ENCODE measurements at places on chromosomes 12 and 14. TPM values are rescaled to one million over a fixed set of nuclear protein-coding genes. Genes with fewer than 3 reads are reported as not detected.

DNA sequence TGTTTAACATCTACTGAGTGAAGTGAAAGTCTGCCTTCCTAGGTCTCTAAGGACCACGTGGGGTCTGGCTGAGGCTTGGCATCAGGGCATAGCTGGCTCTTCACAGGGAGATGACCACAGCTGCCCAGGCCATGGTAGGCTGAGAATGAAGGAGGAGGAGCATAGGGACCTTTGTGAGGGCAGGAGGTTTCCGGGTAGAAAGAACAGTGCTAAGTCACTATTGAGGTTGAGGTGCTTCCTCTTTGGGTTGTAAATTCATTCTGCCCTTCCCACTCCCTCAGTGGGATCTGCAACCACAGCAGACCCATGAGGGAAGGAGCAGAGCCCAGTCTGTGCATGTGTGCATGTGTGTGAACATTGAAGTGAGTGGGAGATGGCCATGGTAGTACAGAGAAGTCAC, 909.6 kb downstream of the VRK1 start:
- no peak overlapping the region for H3K4me3 ChIP-seq
- peaks cover 15% of the 10 kb centered on the region for H3K4me1 ChIP-seq
- H3K27me3 ChIP-seq, result no peaks in the 10 kb centered on the region
- peaks cover 4% of the 10 kb centered on the region for H3K36me3 ChIP-seq
- H3K27ac ChIP-seq, result no peak overlapping the region

- peaks cover 60% of the 10 kb centered on the region for H3K4me1 ChIP-seq
- no peak for DNase-seq
- no peak overlapping the region for H3K4me3 ChIP-seq
- H3K27ac ChIP-seq, result no peak overlapping the region
Measured at GRCh38 chr14:60651086-60651795, 2.0 kb upstream of the SIX1 start.

Gene KRT83
- not detected for total RNA-seq

GRCh38 chr12:113393749-113394148, 9.9 kb downstream of the SDS start:
- H3K27me3 ChIP-seq, result peaks cover 3% of the 10 kb centered on the region
- H3K27ac ChIP-seq, result no peak overlapping the region
- no peaks in the 10 kb centered on the region for H3K4me1 ChIP-seq
- no peaks in the 10 kb centered on the region for H3K36me3 ChIP-seq
- no peak for DNase-seq
- H3K4me3 ChIP-seq, result no peak overlapping the region

DNA sequence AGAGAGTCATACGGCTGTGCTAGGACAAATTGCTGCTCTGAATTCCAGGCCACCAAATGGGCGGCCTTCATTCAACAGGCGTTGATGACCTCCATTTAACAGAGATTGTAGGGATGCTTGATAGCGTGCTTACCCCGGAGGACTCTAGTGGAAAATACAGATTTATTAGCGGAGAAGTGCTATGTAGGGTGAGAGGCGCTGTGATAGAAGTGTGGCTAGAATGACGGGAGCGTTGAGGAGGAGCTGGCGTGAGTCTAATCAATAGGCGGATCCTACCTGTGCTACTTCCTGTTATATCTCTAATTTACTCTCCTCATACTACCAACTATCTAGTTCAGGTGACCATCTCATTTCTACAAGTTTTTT, 668 bp downstream of the MRPS35 start:
- peaks cover 11% of the 10 kb centered on the region for H3K36me3 ChIP-seq
- H3K27ac ChIP-seq, result peak overlapping the region; percentile 79
- peak overlapping the region; percentile 98 for H3K4me3 ChIP-seq
- peaks cover 11% of the 10 kb centered on the region for H3K4me1 ChIP-seq
- peaks cover 2% of the 10 kb centered on the region for H3K27me3 ChIP-seq

Gene PLA2G1B
- not detected for total RNA-seq

- peak overlapping the region; percentile 97 for H3K27ac ChIP-seq
- peaks cover 67% of the 10 kb centered on the region for H3K4me1 ChIP-seq
- H3K27me3 ChIP-seq, result peaks cover 3% of the 10 kb centered on the region
- no peak for DNase-seq
Measured at GRCh38 chr12:109458771-109459208, 18.3 kb downstream of the KCTD10 start.

Gene HOXC12
- total RNA-seq, result 1.3 TPM

Gene PRB2
- total RNA-seq, result not detected

All from endothelial cell (in vitro differentiated cells).